ENCODE measurements at places on chromosomes 13 and 19.

- no peak for DNase-seq
These were observed 15.1 kb downstream of the BRCA2 start for GRCh38 chr13:32330441-32330840.

- DNase-seq = no peak
These were observed 1.2 kb downstream of the INAFM1 start for GRCh38 chr19:47275791-47276461.

DNA sequence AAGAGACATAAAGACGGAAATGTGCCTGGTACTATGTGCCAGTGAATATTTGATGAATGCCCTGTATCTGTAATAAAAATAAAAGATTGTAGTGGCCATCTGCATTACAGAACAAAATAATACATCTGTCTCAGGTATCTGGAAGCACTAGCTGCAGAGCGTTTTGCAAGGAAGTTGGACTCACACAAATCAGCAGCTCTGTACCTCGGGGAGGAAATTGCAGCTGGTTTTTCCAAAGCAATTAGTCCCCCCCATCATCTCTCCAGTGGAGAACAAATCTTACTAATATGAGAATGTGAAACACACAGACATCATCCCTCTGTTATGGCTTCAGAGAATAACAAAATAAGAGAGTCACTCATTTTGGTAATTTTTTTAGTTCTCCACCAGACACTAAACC is 245.3 kb downstream of the ITGBL1 start:
- DNase-seq = no peak

GRCh38 chr13:89455741-89456140 is 1784.6 kb downstream of the SLITRK5 start:
- no peak for DNase-seq

DNA sequence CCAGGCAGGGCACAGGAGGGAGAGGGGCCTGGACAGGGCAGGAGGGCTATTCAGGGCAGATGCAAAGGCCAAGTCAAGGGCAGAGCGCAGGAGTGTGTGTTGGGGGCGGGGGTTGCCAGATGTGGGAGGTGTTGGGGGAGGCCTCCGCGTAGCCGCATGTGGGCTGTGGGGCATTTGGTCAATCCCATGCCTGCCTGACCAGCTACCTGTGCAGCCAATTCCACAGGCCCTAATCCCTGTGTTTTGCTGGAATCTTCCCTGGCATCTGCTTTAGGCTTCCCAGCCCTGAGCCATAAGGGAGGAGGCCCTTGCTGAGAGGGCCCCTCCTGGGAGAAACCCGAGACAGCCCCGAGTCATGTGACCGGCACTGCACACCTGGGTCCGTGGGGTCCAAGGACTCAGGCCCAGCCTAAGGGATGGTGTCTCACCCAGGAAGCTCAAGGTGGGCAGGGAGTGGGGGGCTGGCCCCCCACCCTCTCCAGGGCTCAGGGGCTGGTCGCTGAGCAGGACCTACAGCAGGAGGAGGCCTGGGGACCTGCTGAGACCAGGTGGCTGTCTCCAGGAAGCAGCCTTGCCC is 20.3 kb downstream of the RFX1 start:
- DNase-seq = no peak

GRCh38 chr13:49357694-49358093 is 86.2 kb downstream of the CAB39L start:
- no peak for DNase-seq

GRCh38 chr19:15239337-15239949 is 7.2 kb upstream of the EPHX3 start:
- no peak for DNase-seq

DNA sequence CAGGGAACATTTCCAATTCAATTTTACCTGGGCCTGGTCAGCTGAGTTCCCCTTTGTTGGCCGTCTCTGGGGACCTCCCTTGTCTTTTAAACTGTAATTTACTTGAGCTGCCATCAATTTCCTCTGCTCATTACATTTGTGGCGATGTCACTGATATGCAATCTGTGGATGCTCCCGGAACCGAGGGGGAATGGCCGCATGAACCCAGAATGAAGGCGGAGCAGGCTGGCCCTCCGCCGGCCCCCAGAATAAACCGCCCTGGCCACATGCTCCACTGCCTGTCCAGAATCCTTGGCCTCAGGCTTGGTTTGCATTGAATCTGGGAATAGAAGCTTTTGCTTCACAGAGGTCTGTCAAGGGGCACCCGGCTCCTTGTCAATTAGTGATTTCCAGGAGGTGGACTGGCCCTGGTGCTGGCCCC is 276.8 kb downstream of the TEX29 start:
- no peak for DNase-seq

GRCh38 chr13:37138169-37138568 is 32.7 kb upstream of the CSNK1A1L start:
- no peak for DNase-seq

- DNase-seq = no peak
These were observed 1.3 kb downstream of the CDX2 start for GRCh38 chr13:27967736-27968315.

All from stimulated activated CD8-positive, alpha-beta memory T cell treated with anti-CD3 and anti-CD28 coated beads, Interleukin-4, amount 100 ng/mL, for 24 hours (primary cell).